ENCODE measurements at places on chromosomes 6 and 20. TPM values are rescaled to one million over a fixed set of nuclear protein-coding genes. Genes with fewer than 3 reads are reported as not detected.

GRCh38 chr6:98864497-98864896, 30.1 kb downstream of the POU3F2 start:
- no peak for DNase-seq

DNA sequence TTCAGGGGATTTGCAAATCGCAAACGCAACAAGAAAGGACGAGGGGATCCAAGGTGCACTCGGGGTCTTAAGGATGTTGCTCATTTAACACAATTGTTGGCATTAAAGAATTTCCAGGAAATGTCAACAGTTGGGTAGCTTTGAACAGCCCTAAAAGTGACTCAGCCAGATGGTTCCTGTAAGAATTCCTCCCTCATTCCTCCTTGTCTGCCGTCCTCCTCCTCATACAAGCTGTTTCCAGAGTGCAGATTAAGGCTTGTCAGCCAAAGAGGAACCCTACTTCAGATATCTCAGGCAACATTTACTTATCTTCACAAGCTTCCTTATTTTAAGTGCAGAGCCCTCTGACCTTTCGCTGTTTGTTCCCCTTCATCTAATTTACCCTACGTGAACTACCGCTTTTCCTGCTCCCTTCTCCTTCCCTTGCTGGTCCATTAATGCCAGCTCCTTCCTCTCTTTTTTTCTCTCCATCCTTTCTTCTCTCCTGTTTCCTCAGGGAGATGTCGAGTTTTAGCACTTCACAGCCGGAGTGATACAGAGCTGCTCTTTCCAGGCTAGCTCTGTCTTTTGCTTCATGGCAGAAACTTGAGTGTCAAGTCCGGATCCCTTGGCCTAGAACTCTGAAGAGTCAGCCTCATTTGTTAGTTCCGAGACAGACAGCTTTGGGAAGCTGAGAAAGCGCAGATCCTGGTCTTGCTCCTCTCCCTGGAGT, 26.1 kb upstream of the TBC1D7 start:
- DNase-seq, result no peak

GRCh38 chr6:93575495-93576267, 156.3 kb upstream of the EPHA7 start:
- DNase-seq, result no peak

Gene SLC35F1
- total RNA-seq, result 5.8 TPM

DNA sequence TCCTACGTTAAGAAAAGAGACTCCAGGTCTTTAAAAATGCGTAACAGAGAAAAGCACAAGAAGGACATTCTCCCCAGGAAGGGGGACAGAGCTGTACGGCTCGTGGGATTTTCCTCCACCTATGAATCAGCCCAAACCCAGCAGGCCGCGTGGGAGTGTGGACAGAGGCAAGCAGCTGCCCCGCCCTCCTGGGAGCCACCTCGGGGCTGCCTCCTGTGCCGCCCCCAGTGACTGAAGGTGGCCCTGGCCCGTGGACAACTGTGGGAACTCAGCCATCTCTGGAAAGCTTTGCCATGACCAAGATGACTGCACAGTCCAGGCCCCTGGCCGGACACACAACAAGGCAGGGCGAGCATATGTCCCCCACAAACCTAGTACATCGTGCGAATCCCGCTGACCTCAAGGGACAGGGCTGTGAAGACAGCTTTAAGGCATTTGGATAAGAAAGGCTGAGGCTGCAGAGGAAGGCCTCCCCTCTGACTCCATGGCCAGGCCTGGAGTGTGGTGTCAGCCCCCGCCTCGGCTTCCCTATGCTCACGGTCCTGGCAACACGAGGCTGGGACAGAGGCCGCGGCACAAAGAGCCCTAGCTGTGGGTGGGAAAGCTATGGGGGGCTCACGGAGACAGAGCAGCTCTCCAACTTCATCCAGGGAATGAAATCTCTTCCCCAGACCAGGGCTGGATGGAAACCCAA, 26.9 kb downstream of the PXDC1 start:
- DNase-seq, result no peak

DNA sequence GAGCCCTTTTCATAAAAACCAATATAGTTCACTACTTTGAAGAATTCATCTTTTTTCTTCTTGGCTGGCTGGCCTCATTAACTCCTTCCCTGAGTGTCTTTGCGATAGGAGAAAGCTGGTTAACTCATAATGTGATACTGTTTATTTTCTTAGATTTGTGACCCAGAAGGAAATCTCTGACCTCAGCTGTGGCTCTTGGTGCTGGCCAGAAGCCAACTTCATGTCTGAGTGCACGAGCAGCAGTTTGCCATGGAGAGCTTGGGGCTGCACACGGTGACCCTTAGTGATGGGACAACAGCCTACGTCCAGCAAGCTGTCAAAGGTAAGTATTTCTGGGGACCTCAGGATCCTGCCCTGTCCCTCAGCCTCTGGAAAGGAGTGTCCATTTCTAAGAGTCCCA, 16.7 kb upstream of the DEF6 start:
- no peak for DNase-seq

Gene CDH22
- 5.2 TPM for total RNA-seq

GRCh38 chr6:139112146-139112545, 22.7 kb upstream of the HECA start:
- no peak for DNase-seq

- no peak for DNase-seq
Observed at GRCh38 chr6:87213364-87213763, 58.0 kb downstream of the ZNF292 start.

Gene SLC22A2
- not detected for total RNA-seq

Gene RAET1G
- 0.22 TPM for total RNA-seq
